ENCODE measurements at places on chromosomes 4 and X. TPM values are rescaled to one million over a fixed set of nuclear protein-coding genes. Genes with fewer than 3 reads are reported as not detected.

The CSAG2 gene
- not detected for total RNA-seq

DNA sequence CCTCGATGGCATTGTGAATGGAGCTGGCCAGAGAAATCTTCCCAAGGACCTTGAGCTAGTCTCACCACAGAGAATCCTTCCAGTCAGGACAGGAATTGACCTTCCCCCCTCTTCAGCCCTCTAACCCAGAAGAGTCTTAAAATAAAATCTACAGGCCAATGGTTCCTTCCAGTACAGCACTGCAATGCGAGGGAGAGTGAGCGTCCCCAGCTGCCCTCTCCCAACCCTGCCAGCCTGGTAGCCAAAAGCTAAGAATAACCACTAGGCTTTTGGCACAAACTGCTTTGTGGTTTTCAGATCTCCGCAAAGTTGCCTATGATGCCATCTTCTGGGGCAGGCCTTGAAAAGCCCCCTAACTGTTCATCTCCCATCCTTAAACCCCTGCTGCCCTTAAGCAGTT is 175.1 kb downstream of the AR start:
- no peak overlapping the region for H3K27ac ChIP-seq
- H3K4me3 ChIP-seq: no peak overlapping the region
- H3K36me3 ChIP-seq: no peaks in the 10 kb centered on the region
- no peaks in the 10 kb centered on the region for H3K27me3 ChIP-seq
- DNase-seq: no peak

DNA sequence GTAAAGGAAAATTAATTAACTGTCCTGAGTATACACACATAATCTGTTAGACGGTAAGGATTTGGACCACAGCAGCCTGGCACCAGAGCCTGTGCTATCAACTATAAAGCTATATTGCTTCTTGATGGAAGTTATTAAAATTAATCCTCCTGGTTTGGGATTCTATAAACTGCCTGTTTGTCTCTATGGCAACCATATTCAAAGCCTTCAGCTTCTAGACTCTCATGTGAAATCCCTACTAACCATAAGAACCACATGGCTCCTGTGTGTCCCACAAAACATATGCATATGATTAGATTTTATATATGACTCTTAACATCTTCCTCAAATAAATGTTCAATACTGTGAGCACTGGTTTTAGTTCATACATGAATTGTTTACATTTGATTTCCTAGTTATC is 380.8 kb downstream of the ANKRD50 start:
- no peak overlapping the region for H3K4me3 ChIP-seq
- no peak for DNase-seq
- H3K4me1 ChIP-seq: peaks cover 9% of the 10 kb centered on the region
- no peak overlapping the region for H3K27ac ChIP-seq
- H3K27me3 ChIP-seq: no peaks in the 10 kb centered on the region

- H3K4me3 ChIP-seq: no peak overlapping the region
- no peaks in the 10 kb centered on the region for H3K27me3 ChIP-seq
- H3K27ac ChIP-seq: no peak overlapping the region
Measured at GRCh38 chrX:72576141-72576894, 3.7 kb upstream of the HDAC8 start.

DNA sequence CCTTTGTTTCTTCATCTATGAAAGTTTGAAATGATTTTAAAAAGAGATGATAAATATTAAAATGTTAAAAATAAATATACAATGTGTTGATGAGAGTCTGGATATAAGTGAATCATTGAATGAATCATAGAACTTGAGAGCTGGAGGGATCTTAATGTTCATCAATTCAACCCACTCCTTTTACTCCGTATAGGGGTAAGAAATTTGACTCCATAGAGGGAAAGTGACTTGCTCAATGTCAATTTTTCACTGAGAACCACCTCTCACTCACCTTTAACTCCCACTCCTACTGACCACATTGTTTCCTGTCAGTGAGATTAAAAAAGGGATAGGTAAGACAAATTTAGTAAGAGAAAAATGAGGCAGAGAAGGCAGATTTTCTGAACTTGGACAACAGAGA is 557.2 kb upstream of the GRIA3 start:
- H3K4me1 ChIP-seq: no peaks in the 10 kb centered on the region
- no peaks in the 10 kb centered on the region for H3K27me3 ChIP-seq
- no peaks in the 10 kb centered on the region for H3K36me3 ChIP-seq
- H3K27ac ChIP-seq: no peak overlapping the region

DNA sequence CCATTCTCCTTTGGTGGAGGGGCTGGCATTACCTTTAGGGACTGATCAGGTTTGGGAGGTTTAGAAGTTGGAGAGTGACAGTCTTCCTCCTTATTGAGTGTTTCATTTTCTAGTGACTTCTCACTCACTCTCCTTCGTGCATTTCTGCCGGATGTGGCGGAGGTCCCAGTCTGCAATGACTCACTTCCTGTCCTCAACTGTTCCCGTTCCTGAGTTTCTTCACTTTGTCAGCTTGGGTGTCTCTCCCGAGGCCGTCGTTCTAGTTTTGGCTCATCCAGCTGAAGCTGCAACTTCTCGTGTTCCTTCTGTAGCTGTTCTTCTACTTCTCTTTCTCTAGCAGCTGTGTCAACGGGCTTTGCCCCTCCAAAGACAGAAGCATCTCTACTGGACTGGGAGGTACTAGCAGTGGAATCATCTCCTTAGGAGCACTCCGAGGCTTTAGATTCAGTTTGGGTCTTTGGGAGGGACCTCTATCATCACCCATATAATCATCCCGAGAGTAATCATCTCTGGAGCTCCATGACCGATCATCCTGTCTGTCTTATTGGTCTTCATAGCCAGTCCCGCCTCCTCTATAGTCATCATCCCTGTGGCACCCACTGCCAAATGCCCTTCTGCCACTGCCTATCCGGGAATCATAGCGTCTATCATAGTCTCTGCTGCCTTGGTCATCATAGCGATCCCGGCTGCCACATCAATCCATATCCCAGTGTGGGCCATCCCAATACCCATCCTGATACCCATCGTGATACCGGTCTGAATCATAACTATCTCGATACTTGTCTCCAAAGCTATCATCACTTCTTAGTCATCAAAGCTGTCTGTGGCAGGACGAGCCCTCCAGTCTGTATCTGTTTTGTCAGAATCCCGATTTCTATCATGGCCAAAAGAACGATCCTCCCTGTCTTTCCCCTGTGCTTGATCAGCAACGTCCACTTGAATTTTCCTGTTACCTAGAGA is 35.3 kb upstream of the VSIG4 start:
- no peak for DNase-seq
- no peaks in the 10 kb centered on the region for H3K4me1 ChIP-seq
- H3K36me3 ChIP-seq: no peaks in the 10 kb centered on the region
- H3K27me3 ChIP-seq: no peaks in the 10 kb centered on the region

- no peak for DNase-seq
- no peaks in the 10 kb centered on the region for H3K27me3 ChIP-seq
- peak overlapping the region; percentile 75 for H3K27ac ChIP-seq
- no peak overlapping the region for H3K4me3 ChIP-seq
- H3K4me1 ChIP-seq: peaks cover 28% of the 10 kb centered on the region
Measured at GRCh38 chr4:169184236-169184635, 86.5 kb downstream of the SH3RF1 start.

GRCh38 chr4:119207051-119207450 is 5.5 kb upstream of the USP53 start:
- H3K27me3 ChIP-seq: no peaks in the 10 kb centered on the region
- H3K36me3 ChIP-seq: no peaks in the 10 kb centered on the region
- peaks cover 4% of the 10 kb centered on the region for H3K4me1 ChIP-seq
- H3K27ac ChIP-seq: no peak overlapping the region

- DNase-seq: no peak
- no peak overlapping the region for H3K27ac ChIP-seq
- no peaks in the 10 kb centered on the region for H3K27me3 ChIP-seq
- H3K4me3 ChIP-seq: no peak overlapping the region
- no peaks in the 10 kb centered on the region for H3K36me3 ChIP-seq
Measured at GRCh38 chr4:178611062-178611461, 1168.8 kb upstream of the AGA start.
